Stimulated activated CD4-positive, alpha-beta T cell treated with anti-CD3 and anti-CD28 coated beads, Interleukin-15, amount 100 ng/mL, for 48 hours (primary cell): ENCODE measurements at places on chromosomes 5 and 9.

DNA sequence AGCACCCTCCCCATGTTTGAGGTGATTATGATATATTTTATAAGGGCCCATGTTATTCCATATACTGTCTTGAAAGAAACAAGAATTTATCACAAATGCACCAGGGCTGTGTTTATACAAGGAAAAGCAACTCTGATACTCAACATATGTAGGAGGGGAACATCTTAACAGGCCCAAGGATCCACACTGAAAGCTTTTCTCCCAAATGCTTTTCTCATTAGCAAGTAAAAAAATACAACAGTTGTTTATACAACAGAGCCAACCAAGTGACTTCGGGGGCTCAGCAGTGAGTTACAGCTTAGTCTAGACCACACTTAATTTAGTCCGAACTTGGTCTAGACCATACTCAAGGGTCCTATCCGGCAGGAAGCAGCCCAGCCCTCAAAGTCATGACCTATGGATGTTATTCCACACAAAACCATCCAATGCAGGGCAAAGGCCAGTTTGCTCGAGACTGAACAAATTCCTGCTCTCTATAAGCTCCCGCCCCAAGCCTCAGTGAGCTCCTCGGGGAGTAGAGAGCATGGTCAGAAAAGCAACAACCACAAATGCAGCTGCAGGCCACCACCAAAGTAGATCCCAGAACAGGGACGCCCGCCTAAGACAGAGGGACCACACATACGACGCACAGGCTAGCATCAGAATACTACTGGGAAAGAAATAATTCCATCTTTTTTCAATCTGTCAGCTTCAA, 6.8 kb downstream of the GZMK start:
- no peak for DNase-seq

- no peak for DNase-seq
Measured at GRCh38 chr9:137162505-137163364, 7.1 kb downstream of the LRRC26 start.

DNA sequence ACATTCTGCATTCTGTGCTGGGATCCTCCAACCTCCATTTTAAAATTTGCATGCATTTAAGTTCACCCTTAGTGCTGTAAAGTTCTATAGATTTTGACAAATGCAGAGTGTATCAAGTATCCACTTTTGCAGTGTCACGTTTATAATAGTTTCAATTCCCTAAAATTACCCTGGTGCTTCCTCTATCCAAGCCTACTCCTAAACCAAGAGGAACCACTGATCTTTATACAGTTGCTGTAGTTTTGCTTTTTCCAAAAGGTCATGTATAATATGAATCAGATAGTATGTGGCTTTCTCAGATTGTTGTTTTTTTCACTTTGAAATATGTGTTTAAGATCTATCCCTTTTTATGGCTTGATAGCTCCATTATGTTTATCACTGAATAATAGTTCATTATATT, 468.4 kb upstream of the CDH6 start:
- DNase-seq: no peak

DNA sequence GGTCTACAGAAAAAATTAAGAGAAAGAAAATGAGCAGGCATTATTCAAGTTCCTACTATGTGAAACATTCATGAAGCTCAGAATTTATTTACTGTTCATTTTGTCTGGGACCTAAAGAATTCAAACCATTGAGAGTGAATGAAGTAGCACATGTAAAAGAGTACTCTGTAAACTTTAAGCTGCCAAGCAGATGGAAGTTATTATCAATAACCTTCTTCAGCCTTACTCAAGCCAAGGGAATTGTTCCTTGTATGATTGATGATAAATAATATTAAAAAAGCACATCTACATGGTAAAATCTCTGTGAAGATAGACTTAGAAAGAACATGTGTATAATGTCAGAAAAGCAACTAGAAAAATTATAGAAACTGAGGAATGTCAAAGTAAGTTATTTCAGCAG, 17.8 kb upstream of the GLIS3 start:
- no peak for DNase-seq
